ENCODE measurements at places on chromosomes 11 and 22.

GRCh38 chr11:61947486-61948210 lies 2.5 kb upstream of the BEST1 start:
- no peak for DNase-seq

- no peak for DNase-seq
Observed at GRCh38 chr11:2268729-2269600, 1.4 kb downstream of the ASCL2 start.

DNA sequence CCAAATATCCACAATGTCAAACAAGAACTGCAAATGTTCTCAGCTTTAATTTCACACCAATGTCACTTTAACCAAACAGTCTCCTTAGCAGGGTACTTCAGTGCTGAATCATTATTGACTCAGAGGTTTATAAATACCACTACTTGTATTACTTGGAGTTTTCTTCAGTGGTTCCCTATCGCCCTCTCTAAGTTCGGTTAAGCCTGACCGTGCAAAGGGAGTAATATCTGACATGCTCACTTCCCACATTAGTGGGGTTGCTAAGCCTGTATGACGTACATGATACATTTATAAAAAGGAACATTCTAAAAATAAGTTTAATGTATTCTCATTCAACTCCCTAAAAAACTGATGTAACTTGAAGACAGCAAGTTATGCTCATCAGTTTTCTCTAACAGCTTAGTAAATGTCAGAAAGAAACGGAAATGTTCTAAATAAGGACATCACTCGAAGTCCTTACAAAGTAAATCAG lies 93.1 kb upstream of the ZC3H12C start:
- no peak for DNase-seq

DNA sequence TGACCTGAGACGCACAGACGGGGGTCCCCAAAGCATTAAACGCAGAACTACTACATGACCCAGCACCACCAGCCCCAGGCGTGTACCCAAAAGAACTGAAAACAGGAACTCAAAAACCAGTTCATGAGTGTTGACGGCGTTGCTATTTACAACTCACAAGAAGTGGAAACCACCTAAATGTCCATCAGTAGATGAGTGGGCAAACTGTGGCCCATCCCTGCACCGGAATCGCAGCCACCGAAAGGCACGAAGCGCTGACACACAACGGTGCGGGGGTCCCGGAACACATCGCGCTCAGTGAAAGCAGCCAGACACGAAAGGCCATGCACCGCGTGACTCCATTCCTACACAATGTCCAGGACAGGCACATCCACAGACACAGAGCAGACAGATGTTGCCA lies 79.2 kb downstream of the TRMU start:
- no peak for DNase-seq

DNA sequence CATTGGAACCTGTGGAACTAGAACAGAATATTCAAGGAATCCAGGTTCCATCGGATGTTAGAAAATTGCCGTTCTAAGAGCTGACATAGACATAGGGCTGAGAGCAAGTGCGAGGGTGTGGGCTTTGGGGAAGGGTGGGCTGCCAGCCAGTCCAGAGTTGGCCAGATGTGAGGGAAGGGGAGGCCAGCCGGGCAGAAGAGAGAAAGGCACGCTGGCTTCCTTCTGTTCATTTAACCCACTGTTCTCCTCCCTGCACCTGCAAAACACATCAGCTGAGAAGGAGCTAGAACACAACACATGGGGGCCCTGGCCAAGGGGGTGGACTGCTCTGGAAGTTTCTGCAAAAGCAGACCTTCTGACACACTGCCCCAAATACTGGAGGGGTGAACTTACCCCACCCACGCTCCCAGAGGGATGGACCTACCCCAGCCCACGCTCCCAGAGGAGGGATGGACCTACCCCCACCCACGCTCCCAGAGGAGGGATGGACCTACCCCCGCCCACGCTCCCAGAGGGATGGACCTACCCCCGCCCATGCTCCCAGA lies 98.0 kb downstream of the SHANK2 start:
- no peak for DNase-seq

DNA sequence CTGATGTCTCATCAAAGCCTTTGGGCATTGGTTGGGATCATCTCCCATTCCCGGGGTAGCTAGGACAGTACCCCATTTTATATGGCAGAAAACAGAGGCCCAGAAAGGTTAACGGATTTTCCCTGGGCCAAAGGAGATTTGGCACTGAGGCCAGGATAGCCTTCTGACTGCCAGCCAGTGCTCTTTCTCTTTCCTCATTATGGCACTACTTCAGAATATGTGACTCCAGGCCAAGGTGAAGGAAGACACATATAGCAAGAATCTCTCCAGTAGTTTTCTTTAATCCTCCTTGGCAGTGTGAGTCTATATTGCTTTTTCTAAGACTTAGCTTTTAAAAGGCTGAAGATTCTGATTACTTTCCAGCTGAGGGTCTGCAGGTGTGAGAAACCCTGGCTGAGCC lies 94.8 kb upstream of the AMOTL1 start:
- DNase-seq, result no peak

DNA sequence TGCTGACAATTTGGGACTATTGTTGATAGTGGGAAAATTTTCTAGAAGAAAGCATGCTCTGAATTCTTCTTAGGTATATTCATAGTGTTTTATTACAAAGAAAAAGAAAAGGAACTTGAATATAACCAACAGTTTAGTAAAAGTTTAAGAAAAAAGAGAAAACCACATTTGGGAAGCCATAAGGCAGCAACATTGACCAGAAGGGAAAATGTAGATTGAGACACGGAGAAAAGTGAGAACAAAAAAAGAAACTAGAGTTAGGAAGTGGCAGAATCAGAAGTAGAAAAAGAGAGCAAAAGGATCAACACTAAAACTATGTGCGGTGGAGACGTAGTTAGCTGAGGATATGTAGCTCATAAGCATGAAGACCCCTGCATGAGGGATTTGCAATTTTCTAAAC lies 1398.2 kb downstream of the LRRC4C start:
- DNase-seq, result no peak

Measured in cortex of kidney (tissue), 1 donor.